ENCODE measurements at places on chromosomes 13 and 19.
A peak's percentile ranks its signal among the peaks of the same experiment; 100 is the strongest.

GRCh38 chr13:51025245-51025905 lies 85.7 kb downstream of the C13orf42 start:
- no peak for DNase-seq

DNA sequence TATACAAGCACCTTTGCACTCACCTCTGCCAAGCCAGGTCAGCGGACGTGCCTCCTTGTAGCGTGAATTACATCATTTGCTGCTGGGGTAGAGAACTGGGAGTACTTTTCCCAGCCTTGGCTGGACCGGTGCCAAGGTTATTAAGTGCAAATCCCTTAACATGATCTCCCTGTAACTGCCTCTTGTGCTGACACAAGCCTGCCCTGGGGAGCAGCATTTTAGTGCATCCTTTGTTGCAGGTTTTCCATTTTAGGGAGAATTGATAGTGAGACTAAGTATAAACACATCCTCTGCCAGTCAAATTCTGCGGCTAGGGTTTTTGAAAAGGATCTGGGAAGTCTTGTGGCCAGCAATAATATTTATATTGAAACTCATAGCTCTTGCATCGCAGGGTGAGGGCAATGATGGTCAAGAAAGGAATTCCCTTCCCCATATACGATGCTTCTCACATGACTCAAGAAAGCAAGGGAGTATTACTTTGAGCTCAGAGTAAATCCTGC lies 32.7 kb upstream of the DCLK1 start:
- DNase-seq, result peak; percentile 94

GRCh38 chr13:41002606-41003005 lies 16.5 kb downstream of the ELF1 start:
- no peak for DNase-seq

- no peak for DNase-seq
Observed at GRCh38 chr13:99322297-99323103, 15.3 kb upstream of the GPR183 start.

DNA sequence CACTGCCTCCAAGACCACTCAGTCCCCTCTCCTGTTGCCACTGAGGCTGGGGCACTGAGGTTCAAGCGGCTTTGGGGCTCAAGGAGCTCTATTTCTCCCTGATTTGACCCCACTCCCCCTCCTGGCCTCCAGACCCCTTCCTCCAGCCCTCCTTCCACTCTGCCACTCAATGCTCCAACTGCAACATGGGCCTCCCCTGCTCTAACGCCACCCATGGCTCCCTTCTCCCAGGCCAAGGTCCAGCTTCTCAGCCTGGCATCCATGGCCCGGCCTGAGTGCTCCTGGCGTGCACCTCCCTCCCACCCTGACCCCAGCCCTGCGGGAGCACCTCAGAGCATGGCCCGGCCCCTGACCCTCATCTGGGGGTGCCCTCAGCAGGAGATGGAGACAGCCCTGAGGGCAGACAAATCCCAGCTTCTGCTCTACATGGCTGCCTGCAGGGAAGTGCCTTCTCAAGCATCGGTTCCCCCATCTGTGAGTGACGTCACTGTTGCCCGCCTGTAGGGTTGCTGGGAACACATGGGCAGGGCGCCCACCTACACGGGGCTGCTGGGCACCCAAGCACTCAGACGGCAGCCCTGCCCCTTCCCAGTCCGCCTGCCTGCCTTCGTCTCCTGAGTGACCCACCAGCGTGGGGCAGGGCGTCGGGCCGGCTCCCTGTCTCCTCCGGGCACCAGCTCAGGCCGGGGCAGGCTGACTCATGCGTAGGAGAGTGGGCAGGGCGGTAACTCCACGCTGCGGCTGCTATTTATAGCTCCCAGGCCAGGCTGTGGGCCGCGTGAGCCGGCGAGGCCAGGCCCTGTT lies 1.6 kb upstream of the DIRAS1 start:
- DNase-seq, result no peak

DNA sequence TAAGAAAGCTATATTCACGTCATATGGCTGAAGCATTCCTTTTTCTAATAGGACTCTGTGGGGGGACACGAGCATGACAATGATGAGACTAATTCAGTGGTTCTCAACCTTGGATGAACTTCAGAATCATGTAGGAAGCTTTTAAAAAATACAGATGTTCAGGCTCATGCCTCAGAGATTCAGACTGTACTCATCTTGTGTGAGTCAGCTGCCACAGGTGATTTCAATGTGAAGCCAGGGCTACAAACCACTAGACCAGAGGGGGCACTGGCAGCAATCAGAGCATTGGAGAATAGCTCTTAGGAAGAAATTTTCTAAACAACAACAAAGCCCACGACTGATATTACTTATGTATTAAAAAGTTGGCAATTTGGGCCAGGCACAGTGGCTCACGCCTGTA lies 91.7 kb downstream of the SERP2 start:
- no peak for DNase-seq

DNA sequence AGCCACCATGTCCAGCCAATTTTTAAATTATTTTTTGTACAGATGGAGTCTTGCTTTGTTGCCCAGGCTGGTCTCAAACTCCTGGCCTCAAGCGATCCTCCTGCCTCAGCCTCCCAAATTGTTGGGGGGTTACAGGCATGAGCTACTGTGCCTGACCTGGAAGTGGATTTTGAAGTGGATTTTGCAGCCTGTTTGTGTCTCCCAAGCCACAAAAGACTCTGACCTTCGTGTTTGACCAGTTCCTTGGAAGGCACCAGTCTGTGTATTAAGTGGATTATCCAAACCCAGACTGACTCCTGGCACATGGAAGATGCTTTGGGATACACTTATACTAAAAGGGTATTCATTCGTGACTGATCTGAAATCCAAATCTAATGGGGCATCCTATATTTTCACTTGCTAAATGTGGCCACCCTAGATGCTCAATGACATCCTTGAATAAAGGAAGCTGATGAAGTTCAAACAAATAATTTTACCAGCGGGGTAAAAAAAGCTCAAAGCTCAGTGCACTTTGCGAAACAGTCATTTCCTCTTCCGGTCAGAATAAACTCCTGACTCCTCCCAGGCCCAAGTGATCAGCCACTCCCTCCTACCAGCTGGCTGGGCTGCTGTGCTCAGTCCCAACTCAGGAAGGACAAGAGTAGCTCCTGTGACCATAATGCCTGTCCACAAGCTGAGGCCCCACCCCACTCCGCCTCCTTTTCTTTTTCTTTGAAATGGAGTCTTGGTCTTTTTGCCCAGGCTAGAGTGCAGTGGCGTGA lies 32.6 kb upstream of the GATAD2A start:
- DNase-seq, result peak; percentile 60

- peak; percentile 84 for DNase-seq
Observed at GRCh38 chr13:35524171-35524570, 47.7 kb upstream of the MAB21L1 start.

DNA sequence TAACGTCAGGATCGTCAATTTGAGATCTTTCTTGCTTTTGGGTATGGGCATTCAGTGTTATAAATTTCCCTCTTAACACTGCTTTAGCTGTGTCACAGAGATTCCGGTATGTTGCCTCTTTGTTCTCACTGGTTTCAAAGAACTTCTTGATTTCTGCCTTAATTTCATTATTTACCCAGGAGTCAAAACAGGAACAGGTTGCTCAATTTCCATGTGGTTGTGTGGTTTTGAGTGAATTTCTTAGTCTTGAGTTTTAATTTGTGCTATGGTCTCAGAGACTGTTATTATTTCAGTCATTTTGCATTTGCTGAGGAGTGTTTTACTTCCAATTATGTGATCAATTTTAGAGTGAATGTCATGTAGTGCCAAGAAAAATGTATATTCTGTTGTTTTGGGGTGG lies 153.1 kb downstream of the PCDH17 start:
- no peak for DNase-seq

GRCh38 chr19:51926784-51927741 lies at the start of gene ZNF613:
Gene ZNF613 (plus strand): TSS chr19:51927472. CDS start chr19:51936221, 8,749 bp downstream.
- peak; percentile 93 for DNase-seq

DNA sequence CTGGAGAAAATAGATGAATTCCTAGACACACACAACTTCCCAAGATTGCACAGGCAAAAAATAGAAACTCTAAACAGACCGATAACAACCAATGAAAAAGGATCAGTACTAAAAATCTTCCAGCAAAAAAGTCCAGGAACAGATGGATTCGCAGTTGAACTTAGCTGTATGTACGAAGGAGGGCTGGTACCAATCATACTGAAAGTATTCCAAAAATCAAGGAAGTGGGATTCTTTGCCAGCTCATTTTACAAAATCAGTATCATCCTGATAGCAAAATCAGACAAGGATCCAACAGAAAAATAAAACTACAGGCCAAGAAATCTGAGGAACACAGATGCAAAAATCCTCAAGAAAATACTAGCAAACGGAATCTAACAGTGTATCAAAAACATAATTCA lies 6.5 kb upstream of the LILRB2 start:
- no peak for DNase-seq

DNA sequence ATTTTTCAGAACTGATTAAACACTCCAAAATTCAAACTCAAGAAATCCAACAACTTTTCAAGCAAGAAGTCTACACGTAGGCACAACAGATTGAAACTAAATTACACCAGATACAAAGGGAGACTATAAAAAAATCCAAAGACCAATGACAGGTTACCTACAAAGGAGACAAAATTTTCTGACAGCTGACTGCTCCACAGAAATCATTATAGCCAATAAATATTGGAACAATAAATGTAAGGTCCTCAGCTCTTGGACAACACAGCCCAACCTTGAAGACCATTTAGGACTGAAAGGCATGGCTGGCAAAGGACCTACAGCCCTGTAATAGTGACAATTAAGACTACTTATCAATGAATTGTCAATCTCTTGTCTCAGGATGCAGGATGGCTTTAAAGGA lies 15.9 kb downstream of the ZNF350 start:
- DNase-seq, result no peak

DNA sequence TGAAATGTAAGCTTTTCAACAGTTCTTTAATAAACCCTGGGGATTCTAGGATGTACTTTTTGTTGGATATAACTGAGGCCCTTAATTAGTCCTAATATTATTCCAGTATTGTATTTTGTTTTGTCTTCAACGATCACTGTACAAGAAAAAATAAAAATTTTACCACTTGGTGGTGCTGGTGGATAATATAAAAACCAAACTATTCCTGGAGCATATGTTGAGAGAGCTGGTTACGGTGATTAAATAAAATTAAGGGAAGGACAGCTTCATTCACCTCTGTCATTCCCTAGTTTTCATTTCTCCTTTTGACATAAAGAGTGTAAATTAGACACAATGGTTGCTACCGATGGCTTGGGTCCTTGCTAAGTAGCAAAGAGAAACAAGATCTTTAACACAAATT lies 598.6 kb upstream of the PCDH20 start:
- peak; percentile 78 for DNase-seq

GRCh38 chr19:47376589-47377144 lies 27.6 kb downstream of the DHX34 start:
- DNase-seq, result no peak

DNA sequence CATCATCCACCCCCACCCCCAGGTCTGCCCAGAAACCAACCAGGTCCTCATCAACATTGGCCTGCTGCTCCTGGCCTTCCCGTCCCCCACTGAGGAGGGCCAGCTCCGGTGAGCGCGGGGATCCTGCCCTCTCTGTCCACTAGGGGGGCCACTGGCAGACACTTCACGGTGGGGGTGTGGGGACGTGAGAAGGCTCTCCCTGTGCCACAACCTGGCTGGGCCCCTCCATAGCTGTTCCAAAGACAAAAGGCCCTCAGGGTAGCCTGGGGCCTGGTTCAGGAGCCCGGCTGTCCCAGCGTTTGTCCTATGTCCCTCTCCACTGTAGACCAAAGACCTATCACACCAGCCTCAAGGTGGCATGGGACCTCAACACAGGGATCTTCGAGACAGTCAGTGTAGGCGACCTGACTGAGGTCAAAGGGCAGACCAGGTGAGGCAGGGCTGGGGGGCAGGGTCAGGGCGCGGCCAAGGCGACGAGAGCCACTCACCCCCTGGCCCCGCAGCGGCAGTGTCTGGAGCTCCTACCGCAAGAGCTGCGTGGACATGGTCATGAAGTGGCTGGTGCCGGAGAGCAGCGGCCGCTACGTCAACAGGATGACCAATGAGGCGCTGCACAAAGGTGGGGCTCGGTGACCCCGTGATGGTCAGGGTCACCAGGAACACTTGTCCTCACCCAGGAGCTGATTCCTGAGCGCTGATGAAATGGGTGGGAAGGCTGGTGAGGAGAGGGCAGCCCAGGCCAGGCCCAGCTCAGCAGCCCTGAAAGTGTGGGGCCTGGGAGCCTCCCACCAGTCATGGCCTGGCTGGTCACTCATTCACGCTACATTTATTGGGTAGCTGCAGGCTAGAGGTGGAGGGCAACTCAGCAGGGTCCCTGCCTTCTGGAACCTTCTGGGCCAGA lies 7.9 kb downstream of the DCAF15 start:
- DNase-seq, result peak; percentile 29

- peak; percentile 42 for DNase-seq
Observed at GRCh38 chr13:94329754-94330551, 149.5 kb downstream of the DCT start.

DNA sequence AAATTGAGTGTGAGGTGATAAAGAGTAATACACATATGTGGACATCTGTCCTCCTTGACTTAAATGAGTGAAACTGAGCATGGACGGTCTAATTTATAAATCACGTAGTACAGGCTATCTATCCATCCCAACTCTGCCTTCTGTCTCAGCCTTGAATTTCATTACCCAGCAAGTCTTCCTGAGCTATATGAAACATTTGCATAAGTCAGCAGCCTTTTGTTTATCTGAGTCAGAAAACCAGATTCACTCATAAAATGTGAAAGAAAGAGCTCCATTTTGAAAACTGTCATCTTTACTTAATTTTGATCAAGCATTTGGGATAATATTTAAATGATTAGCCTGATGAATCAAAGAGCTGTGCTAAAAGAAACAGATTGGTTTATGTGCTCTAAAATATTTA lies 197.9 kb downstream of the LHFPL6 start:
- DNase-seq, result no peak

GRCh38 chr19:33406521-33407139 lies 33.1 kb downstream of the CEBPG start:
- peak; percentile 80 for DNase-seq

DNA sequence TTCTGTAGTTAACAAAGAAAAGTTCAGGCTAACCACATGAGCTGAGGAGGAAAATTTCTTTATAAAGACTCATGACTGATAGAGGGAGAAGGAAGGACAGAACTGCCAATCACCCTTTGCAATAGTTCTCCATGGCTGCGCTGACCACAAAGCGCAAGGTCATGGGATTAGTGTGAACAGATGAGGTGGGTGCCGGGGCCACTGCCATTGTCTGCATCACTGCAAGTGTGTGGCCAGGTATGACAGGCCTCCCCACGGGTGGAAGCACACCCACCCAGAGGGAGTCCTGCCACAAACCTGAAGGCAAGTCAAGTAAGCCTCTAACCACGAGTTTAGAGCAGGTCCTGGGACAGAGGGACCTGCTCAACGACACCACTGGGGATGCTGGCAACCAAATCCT lies 128.1 kb downstream of the TUBA3C start:
- no peak for DNase-seq

DNA sequence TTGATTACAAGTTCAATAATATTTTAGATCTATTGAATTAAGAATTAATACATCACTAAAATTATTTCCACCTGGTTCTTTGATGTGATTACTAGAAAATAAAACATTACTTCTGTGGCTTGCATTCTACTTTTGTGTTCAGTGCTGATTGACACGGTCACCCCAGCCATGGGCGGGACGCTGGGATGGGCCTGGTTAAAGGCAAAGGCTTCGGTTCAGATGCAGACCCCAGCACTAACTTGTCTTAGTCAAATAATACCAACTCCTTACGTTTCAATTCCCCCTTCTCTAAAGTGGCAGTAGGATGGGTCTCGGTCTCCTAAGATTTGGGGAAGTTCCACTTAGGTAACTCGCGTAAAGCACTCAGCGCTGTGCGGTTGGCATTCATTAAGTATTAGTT lies 144.9 kb downstream of the URI1 start:
- no peak for DNase-seq
